ENCODE measurements at places on chromosomes 2 and 18. TPM values are rescaled to one million over a fixed set of nuclear protein-coding genes. Genes with fewer than 3 reads are reported as not detected.
A peak's percentile ranks its signal among the peaks of the same experiment; 100 is the strongest.

DNA sequence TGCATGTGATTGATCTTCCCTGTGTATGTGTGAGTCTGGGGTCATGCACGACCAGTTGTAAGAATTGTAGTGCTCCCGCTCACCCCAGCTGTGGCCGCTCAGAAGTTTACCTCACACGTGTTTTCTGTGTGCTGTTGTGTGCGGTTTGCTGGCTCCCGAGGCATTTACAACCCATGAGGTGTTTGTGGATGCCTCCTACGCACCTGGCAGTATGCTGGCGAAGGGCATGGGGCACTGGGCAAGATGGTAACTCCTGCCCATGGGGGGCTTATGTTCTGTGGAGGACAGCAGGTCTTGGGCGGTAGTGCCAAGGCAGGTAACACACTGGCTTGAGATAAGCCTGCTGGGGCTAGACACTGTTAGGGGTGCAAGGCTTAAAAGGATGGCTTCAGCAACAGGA, 102.6 kb upstream of the HS6ST1 start:
- no peak for DNase-seq

DNA sequence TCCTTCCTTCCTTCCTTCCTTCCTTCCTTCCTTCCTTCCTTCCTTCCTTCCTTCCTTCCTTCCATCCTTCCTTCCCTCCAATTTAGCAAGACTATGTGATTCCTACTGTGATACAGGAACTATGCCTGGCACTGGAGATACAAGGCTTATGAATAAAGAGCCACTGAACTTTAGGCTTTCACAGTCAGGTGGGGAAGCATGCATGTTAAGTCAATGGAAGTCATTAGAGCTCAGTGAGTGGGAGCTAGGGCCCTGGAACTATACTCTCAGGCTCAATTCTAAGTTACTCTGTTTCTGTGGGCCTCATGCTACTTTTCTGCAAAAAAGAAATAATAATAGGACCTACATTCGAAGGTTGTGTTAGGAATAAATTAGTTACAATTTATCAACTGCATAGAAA, 527.6 kb upstream of the ZEB2 start:
- no peak for DNase-seq

- peak; percentile 6 for DNase-seq
These were observed 21.7 kb downstream of the BIN1 start for GRCh38 chr2:127085317-127085681.

The CD207 gene
- total RNA-seq, result 0.08 TPM

The DYNC1I2 gene
- total RNA-seq, result 66.9 TPM

The CPO gene
- not detected for total RNA-seq

The REEP1 gene
- total RNA-seq, result 2.0 TPM

DNA sequence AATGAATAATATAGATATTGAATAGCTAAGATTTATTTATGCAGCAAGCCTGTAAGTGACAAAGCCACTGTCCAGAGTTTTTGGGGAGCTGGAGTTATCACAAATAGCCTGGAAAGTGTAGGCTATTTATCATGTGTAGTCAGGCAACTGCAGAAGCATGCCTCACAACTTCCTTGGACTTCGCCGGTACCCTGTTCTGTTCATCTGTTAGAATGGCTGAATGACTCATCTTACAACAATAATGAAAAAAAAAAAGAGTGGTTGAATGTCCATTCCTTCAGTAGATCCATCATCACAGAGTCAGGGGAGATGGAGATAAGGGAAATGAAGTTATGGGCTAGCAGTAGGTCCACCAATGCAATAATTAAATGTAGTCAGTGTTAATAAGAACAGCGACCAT, 24.0 kb upstream of the ATP5MC3 start:
- no peak for DNase-seq

DNA sequence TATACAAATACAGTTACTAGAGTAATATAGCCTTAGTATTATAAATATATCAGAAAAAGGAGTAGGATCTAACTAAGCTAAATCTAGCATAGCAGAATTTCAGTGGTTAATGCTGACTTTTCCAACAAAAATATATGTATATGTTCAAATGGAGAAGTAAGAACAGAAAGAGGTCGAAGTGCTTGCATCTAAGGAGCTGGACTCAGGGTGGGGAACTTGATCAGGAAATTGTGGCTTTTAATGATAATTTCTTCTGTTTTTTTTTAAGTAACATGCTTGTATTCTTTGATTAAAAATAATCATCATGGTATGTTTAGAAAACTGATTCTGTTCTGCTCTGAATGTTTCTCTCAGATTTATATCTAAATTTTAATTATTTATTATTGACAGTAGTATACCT, 327.1 kb downstream of the GALNT13 start:
- DNase-seq, result no peak
